ENCODE measurements at places on chromosomes 5 and 9.

GRCh38 chr5:15966066-15966640, 213.4 kb downstream of the MARCHF11 start:
- no peak for DNase-seq

- DNase-seq, result no peak
Measured at GRCh38 chr5:142366007-142366406, 41.2 kb upstream of the SPRY4 start.

- no peak for DNase-seq
Measured at GRCh38 chr5:141880961-141881801, 3.0 kb upstream of the PCDH1 start.

- no peak for DNase-seq
Measured at GRCh38 chr9:133031130-133031422, 279 bp downstream of the GTF3C5 start.

DNA sequence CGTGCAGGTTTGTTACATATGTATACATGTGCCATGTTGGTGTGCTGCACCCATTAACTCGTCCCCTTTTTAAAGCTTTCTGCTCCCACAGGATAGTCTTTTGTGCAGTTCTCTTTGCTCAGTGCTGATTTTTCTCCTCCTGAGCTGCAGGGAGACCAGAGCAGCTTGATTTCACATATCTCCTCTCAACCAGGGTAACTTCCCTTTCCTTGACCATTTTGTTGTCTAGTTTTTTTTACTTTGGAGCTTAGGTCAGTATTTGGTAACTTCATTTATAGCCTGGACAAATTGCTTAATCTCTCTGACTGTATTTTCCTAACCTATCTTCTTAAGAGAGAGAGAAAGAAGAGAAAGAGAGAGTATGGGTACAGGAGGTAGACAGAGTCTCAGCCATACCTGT, 137.1 kb upstream of the ZNF366 start:
- DNase-seq, result no peak
